ENCODE measurements at places on chromosomes 11 and 22.
A peak's percentile ranks its signal among the peaks of the same experiment; 100 is the strongest.

DNA sequence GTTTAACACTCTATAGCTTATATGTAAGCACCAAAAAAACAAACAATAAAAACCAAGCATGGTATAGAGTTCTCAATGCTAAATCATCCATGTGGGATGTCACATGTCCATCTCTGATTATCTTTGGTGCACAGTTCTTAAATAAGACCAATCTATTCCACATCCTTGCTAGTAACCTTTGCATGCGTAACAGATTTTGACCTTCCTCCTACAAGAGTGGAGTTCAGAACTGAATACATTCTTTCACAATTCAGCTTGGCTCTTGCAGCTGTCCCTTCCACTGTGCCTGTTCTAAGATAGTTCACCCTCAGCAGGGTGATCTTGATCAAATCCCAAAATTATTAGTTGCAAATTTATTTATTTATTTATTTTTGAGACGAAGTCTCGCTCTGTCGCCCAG, 21.1 kb downstream of the PRR14L start:
- DNase-seq, result no peak

GRCh38 chr22:43535336-43535735, 123.5 kb downstream of the MPPED1 start:
- DNase-seq, result no peak

DNA sequence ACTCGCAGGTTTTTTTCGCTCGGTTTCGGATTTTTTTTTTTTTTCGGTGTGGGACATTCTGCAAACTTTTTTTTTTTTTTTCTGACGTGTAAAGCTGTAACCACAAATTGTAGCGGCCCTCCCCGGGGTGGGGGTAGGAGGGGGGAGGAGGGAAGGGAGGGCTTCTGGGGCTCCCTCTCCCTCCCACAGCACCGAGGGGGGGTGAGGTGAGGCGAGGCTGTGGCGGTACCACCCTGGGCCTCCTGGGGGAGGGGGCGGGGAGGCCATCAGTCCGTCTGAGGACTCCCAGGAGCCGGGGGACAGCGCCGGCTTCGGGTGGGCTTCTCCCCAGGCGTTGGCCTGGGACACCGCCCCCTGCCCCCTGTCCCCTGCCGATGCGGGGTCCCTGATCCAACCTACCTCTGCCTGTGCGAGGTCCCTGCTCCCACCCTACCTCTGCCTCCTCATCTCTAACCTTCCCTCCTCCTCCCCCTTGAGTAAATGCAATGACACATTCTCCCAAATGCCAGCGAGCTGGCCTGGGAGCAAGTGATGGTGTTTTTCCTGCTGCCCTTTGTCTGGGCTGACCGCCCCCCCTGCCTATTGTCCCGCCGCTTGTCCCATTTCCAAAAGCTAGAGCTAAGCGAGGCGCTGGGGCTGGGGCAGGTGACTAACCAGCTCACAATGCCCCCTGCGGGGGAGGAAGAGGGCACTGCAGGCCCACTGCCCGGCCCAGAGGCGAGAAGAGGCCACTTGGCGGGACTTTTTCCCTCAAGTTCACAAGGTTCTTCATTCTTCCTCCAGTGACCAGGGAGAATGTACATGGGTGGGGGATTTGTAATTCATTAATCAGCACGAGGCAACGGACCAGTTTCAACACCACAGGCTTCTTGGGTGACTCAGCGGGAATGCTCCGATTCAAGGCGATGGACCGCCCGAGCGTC, 511 bp upstream of the CLCF1 start:
- peak; percentile 82 for DNase-seq

DNA sequence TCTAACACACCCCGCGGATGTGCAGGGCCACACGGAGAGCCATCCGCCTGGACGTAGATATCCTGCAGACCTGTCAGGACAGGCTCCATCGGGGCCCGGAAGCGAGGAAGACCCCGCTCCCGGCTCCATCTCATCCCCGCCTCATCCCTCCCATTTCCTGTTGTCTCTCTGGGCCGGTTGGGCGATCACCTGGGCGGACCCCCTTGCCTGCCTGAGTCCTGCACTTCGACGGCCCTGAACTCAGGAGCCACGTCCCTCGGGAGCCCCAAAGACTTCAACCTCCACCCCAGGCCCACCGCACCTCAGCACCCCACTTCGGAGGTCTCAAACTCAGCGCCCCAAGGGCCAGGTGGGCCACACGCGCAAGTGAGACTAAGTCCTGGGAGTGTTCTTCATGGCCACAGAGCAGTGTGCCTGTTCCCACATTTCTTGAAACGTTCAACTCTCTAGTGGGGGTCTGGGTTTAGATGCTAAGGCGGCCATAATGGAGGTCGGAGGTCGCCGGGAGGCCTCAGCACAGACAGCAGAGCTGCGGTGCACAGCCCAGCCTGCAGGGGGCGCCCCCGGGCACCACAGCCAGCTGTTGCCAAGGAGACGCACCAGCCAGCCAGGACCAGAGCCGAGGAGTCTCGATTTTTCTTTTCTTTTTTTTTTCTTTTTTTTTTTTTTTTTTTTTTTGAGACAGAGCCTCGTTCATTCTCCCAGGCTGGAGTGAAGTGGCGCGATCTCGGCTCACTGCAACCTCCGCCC, 26.0 kb upstream of the FADD start:
- peak; percentile 18 for DNase-seq

DNA sequence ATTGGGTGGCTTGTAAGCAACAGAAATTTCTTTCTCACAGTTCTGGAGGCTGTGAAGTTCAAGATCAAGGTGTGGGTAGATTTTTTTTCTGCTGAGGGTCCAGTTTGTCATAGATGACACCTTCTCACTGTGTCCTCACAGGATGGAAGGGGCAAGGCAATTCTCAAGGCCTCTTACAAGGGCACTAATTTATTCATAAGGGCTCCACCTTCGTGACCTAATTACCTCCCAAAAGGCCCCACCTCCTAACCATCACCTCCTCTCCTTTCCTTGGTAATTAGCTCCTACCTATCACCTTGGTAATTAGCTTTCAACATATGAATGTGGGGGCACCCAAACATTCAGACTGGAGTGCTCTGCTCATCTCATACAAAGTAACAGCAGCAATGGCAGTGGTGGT, 92.3 kb upstream of the CD44 start:
- DNase-seq, result no peak

DNA sequence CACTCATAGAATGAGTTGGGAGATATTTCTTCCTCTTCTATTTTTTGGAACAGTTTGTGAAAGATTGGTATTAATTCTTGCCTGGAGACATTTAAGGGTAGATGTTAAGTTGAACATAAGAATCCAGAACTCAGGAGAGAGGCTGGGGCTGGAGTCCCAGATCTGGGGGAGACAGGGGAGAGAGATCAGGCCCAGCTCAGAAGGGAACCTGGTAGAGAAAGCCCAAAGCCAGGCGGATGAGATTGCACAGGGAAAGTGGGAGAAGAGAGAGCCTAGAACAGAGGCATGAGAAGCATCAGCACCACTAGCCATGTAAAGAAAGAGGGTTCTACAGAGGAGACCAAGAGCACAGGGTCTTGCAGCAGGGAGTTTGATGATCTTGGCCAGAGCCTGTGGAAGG, 13.0 kb upstream of the GNAZ start:
- no peak for DNase-seq

- DNase-seq, result no peak
These were observed 16.2 kb downstream of the PAAF1 start for GRCh38 chr11:73893041-73893440.

- DNase-seq, result no peak
These were observed 39.5 kb downstream of the CTNND1 start for GRCh38 chr11:57801183-57801485.

GRCh38 chr22:19398206-19398605, 33.3 kb downstream of the HIRA start:
- no peak for DNase-seq

GRCh38 chr11:45801723-45802315, 3.1 kb upstream of the SLC35C1 start:
- DNase-seq, result no peak

DNA sequence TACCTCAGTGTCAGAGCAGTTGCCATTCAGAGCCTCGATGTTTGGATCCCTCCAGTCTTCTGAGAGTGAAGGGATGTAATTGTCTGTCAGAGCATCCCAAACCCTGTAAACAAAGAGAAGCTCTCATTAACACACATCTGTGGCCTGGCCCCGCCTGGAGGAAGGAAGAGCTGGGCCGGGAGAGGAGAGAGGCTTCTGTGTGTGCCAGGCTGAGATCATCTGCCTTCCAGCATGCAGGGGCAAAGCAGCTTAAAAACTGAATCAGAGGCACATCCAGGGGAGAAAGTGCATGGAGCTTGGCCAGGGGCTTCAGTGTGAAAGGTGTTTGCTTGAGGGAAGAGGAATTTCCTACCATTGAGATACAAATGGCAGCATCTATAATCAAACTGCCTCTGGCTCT, 14.5 kb downstream of the FEZ1 start:
- DNase-seq, result no peak

DNA sequence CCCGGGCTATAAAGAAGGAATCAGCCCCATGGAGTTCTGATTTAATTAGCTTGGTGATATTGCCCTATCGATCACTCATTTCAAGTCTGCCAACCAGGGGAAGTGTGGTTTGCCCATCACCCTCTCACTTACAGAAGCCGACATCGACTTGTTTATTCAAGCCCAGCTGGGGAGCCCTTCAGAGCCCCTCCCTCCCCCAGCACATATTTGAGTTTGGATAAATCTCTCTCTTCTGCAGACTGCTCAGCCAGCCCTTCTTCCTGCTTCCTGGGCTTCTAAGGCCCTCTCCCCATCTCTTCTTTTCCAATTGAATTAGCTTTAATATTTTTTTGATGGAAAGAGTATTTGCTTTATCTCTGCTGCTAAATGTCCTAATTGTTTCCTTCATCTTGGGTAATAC, 299.0 kb downstream of the MIAT start:
- no peak for DNase-seq

DNA sequence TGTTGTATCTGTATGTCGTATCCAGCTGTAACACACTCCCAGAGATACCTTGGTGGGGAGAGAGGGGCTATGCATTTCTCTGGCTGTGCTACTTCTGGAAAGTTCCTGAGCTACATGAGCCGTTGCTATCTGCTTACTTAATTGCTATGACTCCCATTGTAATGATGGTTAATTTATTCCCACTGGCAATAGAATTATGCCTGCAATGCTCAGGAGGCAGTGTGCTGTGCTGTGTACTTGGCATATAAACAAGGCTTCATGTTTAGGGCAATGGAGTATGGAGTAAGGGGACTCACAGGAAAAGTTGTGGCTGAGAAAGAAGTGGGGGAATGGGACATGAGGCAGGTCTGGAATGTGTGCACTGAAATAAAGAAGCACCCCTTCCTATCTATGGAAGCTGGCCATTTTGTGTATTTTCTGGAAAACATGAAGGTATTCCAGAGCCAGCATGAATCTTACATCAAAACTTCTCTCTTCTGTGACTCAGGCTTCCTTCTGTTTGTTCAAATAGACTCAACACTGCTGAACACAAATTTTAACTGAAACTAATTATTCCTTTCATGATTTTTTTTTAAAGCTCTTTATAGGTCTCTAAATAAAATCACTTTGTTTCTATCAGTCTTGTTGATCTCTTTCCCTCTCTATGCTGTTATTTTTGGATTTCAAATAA, 40.6 kb downstream of the CD44 start:
- DNase-seq, result no peak

DNA sequence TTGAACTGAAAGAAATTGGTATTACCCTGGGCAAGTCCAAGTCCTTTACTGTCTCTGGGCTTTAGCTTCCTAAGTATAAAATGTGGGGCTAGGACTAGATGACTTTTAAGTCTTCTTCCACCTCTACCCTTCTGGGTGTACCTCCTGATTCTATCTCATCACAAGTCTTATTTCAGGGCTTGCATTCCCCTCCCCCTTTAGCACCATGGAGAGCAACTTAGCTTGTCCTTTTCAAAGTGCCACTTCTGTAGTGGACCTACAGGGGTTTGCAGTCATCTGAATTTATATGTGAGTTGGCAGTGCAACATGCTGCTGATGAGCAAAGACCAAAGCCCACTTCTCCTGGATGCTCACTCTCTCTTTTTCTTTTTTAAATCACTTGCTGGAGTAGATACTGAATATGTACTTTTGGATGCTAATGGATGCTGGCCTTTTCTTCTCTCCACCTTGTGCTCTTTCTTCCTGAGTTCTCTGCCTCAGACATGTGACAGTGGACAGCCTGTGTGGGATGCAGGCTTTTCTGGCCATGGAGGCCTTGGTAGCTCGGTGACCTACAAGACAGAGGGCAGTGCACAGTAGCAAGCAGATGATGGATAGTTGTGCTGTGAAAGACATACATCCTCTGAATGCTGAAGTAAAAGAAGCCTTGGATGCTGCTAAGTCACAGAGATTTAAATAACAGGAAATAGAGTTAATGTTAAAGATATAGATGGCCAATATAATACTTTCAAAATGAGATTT, 185.0 kb downstream of the NELL1 start:
- no peak for DNase-seq

DNA sequence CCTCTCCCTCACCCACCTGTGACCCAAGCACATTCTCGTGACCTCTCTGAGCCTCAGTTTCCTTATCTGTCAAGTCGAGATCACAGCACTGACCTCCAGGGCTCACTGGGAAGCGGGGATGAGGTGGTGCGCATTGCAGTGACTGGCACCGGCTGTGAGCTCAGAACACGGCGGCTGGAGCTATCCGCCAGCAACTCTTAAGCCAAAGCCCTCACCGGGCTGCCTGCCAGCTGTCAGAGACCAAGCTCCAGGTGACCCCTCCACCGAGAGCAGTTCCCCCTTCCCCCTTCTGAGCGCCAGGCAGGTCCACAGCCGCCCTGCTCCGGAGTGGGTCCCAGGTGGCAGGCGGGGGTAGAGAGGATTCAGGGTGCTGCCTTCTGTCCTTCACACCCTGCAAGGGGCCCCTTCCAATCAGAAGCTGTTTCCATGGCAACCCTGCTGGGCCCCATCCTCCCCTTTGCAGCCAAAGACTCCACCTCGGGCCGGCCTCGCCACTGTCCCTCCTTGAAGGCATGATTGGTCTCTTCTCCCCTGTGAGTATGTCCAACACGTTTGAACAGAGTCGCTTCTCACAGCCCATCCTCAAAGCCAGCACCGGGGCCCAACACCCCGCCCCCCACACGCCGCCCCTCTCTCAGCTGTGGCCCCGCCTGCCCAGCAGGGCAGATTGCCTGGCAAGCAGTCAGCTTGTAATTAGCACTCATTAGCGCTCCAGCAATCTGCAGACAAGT, 98.7 kb downstream of the WNT7B start:
- no peak for DNase-seq

DNA sequence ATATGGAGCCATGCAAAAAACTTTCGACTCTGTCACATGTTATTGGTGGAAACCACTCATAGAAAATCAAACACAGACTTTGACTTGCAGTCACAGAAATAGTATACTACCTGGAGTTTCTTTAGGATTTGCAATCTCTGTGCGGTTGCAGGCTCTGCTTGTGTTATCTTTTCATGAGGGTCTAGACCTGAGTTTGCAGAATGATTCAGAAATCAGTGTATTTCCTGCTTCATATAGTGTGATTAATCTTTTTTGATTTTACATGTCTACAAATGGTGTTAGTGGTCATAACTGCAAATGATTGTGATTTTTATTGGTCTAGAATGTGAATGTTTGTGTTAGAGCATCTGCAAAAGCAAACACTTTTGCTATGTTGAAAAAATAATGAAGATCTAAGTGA, 690.2 kb downstream of the NTM start:
- DNase-seq, result no peak

GRCh38 chr11:34495239-34495723, 18.3 kb downstream of the ELF5 start:
- no peak for DNase-seq

Measured in activated gamma-delta T cell treated with anti-CD3 and anti-CD28 coated beads, Interleukin-2, amount 50 U/mL, for 16 hours (primary cell).